Endothelial cell of umbilical vein (primary cell): ENCODE measurements at places on chromosomes 7 and 10. TPM values are rescaled to one million over a fixed set of nuclear protein-coding genes. Genes with fewer than 3 reads are reported as not detected.

- DNase-seq = no peak
These were observed 293.9 kb upstream of the NPSR1 start for GRCh38 chr7:34364130-34364529.

DNA sequence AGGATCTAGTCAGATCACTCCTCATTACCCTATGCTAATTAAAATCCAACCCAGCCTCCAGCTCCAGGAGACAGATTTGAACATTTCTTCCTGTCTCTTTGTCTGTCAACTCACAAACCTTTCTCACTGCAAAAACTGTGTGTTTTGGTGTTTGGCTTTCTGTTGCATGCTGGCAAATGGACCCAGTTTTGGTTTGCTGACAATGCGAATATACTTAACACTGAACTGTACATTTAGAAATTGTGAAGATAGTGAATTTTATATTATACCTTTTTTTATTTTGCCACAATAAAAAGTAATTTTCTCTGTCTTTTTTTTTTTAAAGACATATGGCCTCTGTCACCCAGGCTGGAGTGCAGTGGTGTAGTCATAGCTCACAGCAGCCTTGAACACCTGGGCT, 18.3 kb upstream of the TNPO3 start:
- DNase-seq = no peak

SKIDA1 gene
- total RNA-seq = 0.71 and 0.83 TPM in 2 replicates

LRIT1 gene
- total RNA-seq = not detected in 2 replicates

DNA sequence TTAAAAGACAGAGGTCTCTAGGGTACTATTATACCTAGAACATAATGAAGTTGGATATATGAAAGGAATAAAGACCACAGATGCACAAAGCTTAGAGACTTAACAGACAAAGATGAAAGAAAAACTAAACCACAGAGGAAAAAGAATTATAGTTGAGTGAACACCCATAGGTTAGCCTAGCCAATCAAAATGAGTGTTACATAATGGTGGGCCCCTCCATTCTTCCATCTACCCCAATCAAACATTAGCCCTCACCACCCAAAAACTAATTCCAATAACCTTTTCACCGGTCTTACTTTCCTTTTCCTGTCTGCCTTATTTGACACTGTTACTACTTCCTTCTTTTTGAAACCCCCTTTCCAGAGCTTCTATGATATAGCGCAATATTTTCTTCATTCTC, 130.1 kb downstream of the ELMO1 start:
- no peak for DNase-seq

DNA sequence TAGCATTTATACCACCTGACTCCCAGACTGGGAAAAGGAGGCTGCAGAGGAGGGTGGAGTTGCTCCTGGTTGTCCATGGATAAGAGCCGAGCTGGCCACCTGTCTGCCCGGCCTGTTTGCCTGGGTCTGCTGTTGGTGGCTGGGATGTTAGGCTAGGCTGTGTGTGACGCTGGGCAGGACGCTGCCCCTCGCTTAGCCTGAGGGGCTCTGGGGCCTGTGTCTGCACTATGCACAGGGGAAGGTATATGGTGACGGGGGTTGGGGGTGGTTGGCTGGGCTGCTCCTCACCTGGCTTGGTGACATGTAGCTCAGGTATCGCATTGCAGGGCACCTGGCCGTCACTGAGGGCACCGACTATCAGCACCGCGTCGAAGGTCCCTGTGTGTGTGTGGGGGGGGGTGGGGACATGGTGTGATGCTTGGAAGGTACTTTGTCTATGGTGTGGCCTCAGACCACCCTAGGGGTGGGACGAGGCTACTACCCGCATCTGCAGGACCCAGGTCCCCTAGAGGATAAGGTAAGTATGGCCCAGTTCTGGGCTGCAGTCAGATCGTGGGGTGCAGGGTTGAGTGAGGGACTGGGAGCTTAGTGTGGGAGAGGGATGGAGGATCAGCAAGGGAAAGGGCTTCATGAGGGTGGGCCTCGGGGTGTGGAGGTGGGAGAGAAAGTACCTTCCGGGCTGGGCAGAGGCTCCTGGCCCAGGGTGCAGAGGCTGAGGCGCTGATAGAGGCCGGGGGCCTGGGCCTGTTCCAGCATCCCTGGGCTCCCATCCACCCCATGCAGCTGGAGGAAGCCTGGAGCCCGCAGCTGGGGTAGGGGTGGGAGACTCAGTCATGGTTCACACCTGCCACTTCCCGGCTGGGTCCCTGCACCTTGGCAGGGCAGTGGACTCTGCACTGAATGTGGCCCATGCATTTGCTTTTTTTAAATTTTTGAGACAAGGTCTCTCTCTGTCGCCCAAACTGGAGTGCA, 2.3 kb downstream of the METTL27 start:
- DNase-seq = no peak

DNA sequence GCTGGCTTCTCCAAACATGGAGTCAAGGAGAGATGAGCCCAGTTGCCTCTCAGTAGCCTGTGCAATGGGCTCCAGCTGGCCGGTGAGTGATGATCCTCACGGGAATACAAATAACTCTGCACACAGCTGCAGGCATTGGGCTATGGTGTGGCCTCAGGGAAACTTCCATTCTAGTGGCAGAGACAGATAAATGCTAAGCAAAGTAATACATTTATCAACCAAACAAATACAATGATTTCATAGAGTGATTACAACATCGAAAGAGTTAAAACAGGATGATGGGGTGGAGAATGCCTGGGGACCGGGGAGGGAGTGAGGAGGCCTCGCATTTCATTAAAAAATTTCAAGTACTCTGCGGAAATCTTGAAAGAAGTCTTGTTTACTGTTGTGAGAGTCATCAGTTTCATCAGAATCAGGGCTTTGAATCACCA, 15.0 kb upstream of the AKR1B1 start:
- DNase-seq = no peak

ADD3 gene
- 52.3 and 55.2 TPM in 2 replicates for total RNA-seq

GRCh38 chr10:110992006-110992800, 72.8 kb downstream of the SHOC2 start:
- DNase-seq = no peak

DNA sequence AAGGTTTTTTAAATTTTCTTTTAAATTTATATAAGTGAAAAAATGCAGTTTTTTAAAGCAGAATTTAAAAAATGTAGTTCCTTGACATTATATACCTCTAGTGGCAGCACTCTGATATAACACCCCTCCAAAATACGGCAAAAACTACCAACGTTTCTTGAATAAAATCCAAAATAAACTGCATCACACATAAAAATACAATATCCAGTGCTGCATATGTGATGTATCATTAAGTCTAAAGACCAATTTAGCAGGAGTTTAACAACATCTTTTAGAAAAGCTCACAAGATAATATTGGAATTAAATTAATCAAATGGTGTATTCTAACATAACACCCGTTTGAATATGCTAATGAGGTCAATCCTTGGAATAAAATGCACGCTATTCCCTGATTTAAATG, 1.4 kb downstream of the TCERG1L start:
- DNase-seq = no peak

DNA sequence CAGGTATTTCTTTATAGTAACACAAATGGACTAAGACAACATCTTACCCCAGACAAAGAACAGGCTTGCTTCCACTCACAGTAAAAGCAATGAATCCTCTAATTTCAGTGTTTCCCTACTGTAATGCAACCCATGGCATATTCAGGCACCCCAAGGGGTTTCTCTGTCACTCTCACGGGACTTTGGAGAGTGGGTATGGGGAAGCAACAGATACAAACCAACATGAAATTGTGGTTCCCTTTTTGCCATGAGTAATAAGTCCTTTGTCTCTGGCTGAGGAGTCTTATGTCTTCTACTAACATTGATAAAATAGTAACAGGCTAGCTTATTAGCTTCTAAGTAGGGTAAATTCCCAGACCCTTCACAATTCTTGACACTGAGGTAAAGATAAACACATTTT, 51.4 kb upstream of the AOAH start:
- DNase-seq = no peak

DNA sequence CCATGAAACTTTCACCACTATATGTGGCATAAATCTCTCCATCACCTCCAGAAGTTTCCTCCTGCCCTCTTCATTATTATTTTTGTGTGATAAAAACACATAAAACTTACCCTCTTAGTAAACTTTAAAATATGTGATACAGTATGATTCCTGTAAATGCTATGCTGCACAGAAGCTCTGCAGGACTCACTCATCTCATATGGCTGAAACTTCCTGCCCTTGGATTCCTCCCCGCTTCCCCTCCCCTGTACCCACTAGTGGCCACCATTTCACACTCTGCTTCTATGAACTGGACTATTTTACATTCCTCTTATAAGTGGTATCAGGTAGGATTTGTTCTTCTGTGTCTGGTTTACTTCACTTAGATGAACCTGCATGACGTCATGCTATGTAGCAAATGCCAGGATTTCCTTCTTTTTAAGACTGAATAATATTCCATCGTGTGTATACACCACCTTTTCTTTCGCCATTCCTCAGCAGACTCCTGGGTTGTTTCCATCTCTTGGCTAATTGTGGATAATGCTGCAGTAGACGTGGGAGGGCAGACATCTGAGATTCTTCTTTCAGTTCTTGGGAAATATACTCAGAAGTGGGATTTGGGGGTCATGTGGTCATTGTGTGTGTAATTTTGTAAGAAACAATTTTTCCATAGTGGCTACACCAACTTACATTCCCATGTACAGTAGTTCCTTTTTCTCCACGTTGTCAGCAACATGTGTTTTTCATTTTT, 335.2 kb downstream of the SDK1 start:
- no peak for DNase-seq
